ENCODE measurements at places on chromosomes 16 and 17. TPM values are rescaled to one million over a fixed set of nuclear protein-coding genes. Genes with fewer than 3 reads are reported as not detected.

Gene PYCARD
- total RNA-seq = 29.9 TPM

Gene TBC1D3
- not detected for total RNA-seq

Gene CHD3
- total RNA-seq = 14.2 TPM

Gene SPATA22
- total RNA-seq = not detected

Gene GPR139
- 0.84 TPM for total RNA-seq

Gene ABI3
- 1.1 TPM for total RNA-seq

Gene ZKSCAN2
- 11.6 TPM for total RNA-seq

Gene CLEC18B
- 0.59 TPM for total RNA-seq

Gene OSGIN1
- total RNA-seq = 0.48 TPM

Gene GP1BA
- total RNA-seq = not detected

Gene SYT17
- 5.6 TPM for total RNA-seq

Gene EFNB3
- 16.0 TPM for total RNA-seq

All from H1 (cell line).